A673 (cell line): ENCODE measurements at places on chromosomes 16 and 17. TPM values are rescaled to one million over a fixed set of nuclear protein-coding genes. Genes with fewer than 3 reads are reported as not detected.

The ASIC2 gene
- 8.6 and 13.0 TPM in 2 replicates for total RNA-seq

- DNase-seq: no peak
- peaks cover 10% of the 10 kb centered on the region for H3K36me3 ChIP-seq
- no peak overlapping the region for H3K4me3 ChIP-seq
- no peaks in the 10 kb centered on the region for H3K27me3 ChIP-seq
- H3K4me1 ChIP-seq: no peaks in the 10 kb centered on the region
- H3K27ac ChIP-seq: no peak overlapping the region
Measured at GRCh38 chr16:81707411-81708265, 71.5 kb upstream of the PLCG2 start.

The TCAP gene
- 0.54 and 0.79 TPM in 2 replicates for total RNA-seq

The CDH1 gene
- 0.06 and 0.87 TPM in 2 replicates for total RNA-seq

DNA sequence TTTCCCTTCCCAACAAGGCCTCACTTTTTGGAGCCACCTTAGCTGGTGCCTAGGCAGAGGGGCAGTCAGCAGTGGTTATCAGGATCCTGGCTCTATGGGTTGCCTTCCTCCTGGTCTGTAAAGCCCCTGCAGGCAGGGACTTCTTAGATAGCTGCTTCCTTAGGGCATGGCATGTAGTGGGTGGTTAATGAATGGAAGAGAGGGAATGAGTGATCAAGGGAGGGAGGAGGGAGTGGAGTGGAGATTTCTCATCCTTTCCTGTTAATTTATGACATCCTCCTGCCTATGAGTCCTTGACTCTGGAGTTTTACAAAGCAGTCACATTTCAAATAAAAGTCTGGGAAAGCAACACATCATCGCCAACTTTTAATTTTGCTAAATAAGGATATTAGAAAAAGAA lies 40.7 kb downstream of the SNX20 start:
- H3K36me3 ChIP-seq: no peaks in the 10 kb centered on the region
- H3K4me3 ChIP-seq: no peak overlapping the region
- no peak for DNase-seq
- no peak overlapping the region for H3K27ac ChIP-seq
- H3K27me3 ChIP-seq: no peaks in the 10 kb centered on the region

DNA sequence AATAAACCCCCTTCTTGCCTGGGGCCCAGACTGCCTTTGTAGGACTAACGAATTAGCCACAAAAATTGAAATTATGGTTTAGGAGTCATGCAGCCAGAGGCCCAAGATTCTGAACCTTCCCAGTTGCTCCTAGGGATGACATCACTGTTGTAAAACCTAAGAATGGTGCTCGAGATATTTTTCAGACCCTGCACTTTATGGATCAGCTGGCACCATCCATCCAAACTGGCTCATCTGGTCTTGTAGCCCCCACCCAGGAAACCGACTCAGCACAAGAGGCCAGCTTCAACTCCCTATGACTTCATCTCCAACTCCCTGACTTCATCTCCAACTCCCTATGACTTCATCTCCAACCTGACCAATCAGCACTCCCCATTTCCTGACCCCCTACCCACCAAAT lies 10.9 kb upstream of the EVPL start:
- H3K27me3 ChIP-seq: no peaks in the 10 kb centered on the region
- H3K4me1 ChIP-seq: peaks cover 5% of the 10 kb centered on the region
- peaks cover 36% of the 10 kb centered on the region for H3K36me3 ChIP-seq
- H3K27ac ChIP-seq: no peak overlapping the region
